Stimulated activated effector memory CD8-positive, alpha-beta T cell treated with anti-CD3 and anti-CD28 coated beads, Interleukin-12 subunit alpha, Interleukin-12 subunit beta, amount 100 ng/mL, for 72 hours (primary cell): ENCODE measurements at places on chromosomes 3 and 15.

DNA sequence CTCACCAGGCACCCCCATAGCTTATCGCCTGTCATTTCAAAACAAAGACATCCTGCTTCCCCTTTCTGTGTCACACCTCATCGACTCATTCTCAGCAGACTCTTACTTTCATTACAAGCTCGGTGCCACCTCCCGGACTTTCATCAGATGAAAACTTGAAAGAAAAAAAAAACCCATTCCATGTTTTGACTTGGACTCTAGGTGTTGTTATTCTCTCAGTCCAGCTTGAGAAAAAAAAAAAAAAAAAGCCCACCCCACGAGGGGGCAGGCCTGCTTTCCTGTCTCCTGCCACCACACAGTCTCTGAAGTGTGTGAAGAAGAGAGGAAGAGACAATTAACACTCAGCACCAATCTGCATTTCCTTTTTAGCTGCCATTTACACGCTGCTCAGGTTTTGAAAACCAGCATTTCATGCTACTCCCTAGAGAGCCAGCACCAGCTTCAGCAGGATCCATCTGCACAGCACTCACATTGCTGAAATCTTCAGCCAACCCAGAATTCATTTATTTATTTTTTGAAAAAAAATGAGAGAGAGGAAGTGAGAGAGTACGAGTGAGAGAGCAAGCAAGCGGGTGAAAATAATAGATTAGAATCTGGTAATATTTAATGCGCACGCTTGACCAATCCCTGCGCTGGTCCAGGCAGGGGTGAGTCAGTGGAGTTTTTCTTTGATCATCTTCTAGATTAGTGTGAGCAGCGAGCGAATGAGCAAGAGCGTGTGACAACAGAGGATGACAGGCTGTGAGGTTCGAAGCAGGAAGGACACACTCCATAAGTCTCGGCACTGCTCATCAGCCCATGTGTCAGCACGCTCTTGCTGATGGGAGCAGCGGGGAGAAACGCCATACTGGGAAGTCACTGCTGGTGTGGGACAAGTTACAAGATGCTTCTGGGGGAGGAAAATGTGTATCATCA is 23.5 kb downstream of the ZNF80 start:
- peak; percentile 82 for DNase-seq

DNA sequence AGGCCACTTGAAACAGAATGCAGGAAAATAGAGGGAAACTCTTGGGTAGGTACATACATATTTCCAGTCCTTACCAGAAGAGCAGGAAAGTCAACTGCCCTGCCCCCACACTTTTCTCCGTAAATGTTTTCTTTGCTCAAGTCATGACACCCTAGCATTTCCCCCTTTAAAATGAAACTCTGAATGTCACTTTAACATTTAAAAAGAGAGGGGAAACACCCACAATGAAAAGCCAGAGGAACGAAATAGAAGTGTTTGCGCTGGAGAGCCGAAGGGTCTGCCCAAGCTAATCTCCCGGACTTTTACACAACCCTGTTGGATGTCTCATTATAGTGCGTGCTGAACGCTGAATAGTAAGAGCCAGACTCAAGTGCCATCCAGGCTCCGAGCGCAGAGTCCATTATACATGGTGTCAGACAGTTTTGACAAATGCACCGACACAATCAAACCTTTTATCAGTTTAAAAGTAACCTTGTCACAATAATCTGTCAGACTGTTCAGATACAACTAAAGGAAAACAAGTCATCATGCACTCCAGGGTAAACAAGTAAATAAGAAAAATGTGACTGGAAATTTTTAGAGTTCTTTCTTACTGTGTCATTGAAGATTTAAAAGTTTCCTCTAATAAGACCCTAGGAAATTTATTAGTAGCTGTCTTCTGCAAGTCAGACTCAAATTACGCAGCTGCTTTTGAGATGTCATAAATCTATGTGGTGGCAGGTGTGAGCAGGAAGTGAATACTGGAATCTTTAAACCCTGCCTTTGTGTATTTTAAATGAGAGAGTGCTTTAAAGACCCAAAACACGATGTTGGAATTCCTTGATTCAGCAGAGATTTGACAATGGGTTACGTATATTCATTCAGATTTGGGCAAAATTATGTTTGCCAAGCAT is 159.8 kb downstream of the RBMS3 start:
- no peak for DNase-seq

DNA sequence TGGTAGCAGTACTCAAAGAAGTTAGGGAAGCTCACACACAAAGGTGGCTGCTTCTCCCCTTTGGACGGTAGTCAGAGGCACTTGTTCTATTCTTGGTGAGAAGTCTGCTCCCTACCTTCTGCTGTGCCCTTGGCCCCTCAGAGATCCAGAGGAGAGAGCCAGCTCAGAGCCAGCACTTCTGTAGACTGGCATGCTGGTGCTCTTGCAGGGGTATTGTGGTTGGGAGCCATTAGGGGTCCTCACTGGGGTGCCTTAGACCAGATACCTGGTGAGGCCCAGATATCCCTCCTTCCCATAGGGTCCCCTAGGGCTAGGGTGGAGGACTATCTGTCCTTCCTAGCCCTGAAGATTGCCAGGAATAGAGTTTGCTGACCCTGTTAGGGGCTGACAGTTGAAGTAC is 140.6 kb downstream of the EEFSEC start:
- no peak for DNase-seq

GRCh38 chr3:156718622-156719306 is 44.4 kb downstream of the TIPARP start:
- no peak for DNase-seq

DNA sequence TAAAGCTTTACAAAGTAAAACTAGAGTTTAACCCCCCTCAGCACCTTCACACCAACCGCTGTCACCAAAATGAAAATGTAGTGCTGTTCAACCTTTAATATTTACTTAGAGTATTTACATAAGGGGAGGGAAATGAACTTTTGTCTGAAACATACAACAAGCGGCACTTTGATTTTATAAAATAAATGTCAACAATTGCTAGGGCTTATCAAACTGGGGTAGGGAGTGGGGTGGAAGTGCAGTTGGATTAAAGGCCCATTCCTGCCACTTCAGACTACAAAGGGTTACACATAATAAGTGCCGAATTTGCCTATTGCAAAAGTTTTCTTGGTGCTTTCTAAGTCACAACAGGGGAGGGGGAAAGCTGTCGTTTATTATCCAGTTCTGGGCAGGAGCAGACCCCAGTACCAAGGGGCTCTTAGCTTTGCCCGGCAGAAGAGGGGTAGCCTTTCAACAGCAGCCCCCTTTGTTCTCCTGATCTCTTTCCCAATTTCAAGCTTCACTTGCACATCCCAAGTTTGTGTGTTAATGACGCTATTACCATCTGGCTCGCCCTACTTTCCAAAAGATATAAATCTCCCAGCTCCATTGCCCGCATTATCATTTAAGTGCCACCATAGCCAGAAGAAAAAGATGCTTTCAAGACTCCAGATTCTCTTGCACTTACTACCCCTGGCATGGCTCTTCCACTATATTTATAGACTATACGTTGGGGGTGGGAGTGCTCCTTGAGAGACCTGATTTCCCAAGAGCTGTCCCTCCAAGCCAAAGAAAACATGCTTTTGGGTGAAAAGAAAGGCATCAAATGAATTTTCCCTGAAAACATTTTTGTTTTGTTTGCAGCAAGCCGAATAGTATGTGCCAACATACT is 17.0 kb downstream of the SOX2 start:
- no peak for DNase-seq

- DNase-seq = no peak
These were observed 1.1 kb downstream of the HEG1 start for GRCh38 chr3:125054449-125055329.

DNA sequence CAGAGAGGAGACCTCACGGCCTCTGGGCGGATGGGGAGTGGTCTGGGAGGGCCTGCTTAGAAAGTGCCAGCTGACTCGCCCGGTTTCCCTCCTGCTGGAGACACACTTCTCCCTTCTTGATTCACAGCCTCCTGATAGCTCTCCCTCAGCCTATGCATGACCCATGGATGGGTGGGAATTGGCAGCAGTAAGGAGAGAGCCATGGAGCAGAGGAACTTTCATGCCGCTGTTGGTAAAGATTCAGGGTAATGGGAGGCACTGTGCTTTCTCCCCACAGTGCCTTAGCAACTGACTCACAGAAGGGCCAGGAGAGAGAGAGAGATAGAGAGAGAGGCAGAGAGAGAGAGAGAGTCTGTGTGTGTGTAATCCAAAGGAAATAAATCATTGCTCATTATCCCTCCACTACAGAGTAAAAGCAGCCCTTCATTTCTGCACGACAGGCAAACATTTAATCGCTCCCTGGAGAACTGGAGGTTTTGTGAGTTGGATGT is 82.8 kb downstream of the SEMA5B start:
- no peak for DNase-seq
